Occipital lobe (tissue), 3 donors: ENCODE measurements at places on chromosomes 3 and 15. TPM values are rescaled to one million over a fixed set of nuclear protein-coding genes. Genes with fewer than 3 reads are reported as not detected.

RBP2 gene
- not detected for total RNA-seq

MINAR1 gene
- total RNA-seq, result 3.6 TPM

FSTL1 gene
- total RNA-seq, result 63.8 TPM

MIX23 gene
- total RNA-seq, result 16.5 TPM

SST gene
- total RNA-seq, result 5.6 TPM

APBA2 gene
- 108 TPM for total RNA-seq

CASR gene
- not detected for total RNA-seq

SPINT1 gene
- total RNA-seq, result 5.1 TPM

CEMIP gene
- total RNA-seq, result 4.4 TPM

GOLGA6C gene
- not detected for total RNA-seq

DNA sequence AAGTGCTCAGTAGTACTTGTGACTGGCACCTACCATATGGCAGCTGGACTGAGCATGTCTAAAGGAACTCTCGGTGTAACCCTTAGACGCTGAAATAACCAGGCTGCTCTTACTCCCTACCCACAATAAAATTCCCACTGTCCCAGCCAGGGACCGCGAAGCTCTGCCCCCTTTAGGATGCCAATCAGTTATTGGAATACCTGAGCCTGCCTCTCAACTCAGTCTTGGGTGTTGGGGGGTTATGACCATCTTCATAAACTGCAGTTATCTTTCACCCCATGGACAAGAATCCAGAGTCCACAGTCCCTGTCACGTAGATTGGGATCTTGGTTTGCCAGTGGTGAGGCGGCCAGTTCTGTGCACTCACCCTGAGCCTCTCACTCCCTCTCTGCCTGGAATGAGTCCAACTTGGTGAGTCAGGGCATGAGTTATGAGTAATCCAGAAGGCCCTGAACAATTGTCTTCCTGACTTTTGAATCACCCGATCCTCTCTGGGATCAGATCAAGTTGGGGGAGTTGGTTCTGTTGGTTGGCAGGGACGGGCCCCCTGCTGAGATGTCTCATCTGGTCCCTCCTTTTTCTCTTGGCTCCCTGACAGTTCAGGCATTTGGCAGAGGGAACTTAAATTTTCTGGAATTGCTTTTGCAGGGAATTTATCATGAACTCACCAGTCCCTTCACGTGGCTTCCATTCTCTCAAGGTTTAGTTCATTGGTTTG lies 120.1 kb upstream of the UBE2E1 start:
- DNase-seq, result peak; percentile 73

DNA sequence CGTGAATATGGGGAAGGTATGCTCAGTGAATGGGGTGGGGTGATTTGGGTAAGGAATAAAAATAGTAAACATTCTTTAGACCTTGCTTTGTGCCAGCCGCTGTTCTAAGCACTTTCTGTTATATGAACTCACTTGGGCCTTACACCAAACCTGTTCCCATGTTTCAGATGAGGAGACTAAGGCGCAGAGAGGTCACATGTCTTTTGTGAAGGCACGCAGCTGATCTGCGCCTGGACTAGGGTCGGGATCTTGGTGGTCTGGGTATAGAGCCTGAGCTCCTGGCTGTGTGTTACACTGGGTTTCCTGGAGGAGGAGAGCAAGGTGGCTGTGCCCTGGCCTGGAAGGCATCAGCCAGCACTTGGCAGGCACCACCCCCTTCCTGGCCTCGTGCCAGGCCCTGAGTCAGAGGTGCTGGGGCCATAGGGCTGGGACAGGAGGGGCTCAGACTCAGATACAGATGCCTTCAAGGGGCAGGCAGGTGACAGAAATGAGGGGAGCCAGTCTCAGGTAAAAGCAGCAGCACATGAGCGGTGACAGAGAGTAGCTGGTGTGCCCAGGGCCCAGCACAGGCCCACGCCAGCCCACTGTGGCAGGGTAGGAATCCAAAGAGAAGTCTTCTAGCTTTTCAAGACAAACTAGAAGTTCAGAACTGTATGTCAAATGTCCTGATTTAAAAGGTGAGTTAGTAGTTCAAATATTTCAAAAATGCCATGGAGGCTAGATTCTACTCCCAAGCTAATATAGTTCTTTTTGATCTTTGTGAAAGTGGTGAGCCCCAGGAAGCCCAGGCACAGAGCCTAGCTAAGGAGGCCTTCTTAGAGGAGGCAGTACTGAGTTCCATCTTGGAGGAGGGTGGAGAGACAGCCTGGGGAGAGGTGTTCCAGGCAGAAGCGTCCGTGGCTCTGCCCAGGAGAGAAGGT lies 83.1 kb downstream of the DNAJB8 start:
- no peak for DNase-seq

DNA sequence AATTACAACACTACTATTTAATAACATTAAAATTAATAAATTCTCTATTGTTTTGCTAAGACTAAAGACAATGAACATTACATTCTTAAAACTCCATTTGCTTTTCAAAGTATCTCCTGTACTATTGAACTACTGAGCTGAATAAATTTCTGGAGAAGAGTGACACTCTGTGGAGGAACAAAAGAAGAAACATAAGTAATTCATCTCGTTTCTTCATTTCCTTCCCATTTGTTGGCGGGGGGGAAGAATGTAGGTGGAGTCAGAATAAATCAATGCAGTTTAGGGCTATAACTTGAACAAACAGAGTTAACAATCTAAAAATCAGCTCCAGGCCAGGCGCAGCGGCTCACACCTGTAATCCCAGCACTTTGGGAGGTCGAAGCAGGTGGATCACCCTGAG lies 32.7 kb downstream of the EFHB start:
- DNase-seq, result no peak

DNA sequence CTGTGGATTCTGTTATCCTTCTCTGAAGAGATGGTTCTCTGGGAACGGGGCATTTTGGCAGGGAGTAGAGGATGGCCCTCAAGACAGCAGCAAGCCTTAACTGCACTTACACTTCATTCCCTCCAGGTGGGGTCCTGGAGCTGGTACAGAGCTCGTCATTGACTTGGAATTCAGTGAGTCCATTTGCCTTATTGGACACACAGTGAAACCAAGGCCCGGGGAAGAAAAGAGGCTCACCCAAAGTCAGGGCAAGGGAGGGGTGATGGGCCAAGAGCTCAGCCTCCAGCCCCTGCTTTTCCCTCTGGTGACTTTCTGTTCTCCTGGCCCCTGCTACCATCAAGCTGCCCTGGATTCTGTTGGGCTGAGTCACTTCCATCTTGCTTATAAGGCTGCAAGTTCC lies 125.6 kb downstream of the ETFA start:
- no peak for DNase-seq

- DNase-seq, result peak; percentile 67
These were observed at the start of gene UBE2E2 for GRCh38 chr3:23202921-23203707. TSS of gene UBE2E2 (plus strand) at chr3:23203327.

- DNase-seq, result no peak
These were observed 64.5 kb downstream of the DAPK2 start for GRCh38 chr15:63981596-63982320.

- DNase-seq, result no peak
These were observed 4.4 kb downstream of the PLSCR4 start for GRCh38 chr3:146246526-146246925.

- DNase-seq, result no peak
These were observed 692 bp downstream of the HTR3E start for GRCh38 chr3:184097556-184097955.

GRCh38 chr15:45319472-45320214 lies 58.7 kb downstream of the GATM start:
- DNase-seq, result no peak

- DNase-seq, result no peak
These were observed 10.8 kb downstream of the NOX5 start for GRCh38 chr15:69025320-69025719.

DNA sequence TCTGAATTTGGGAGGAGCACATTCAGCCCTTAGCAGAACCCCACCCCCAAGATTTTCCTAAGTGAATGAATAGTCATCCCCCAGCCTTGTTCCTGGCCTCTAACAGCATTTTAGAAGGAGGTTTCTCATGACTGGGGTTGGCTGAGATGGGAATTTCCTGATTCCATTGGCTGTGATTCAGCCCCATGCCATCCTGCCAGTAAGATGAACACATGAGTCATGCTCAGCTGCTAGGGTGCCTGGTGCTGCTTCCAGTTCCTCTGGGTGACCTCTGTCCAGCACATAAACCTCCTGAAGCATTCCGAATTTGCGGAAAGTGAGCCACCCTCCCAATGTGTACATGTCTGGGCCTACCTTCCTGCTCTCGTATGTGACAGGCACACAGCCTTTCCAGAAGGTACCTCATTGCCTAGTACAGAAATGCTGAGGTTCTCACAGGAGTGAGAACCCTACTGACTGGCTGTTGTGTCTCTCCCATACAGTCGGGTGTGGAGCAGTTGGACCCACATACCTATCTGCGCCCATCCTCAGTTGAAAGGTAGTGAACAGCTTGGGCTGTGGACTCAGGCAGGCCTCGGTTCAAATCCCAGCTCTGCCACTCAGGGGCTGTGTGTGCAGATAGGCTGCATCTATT lies 91.7 kb downstream of the APBA2 start:
- DNase-seq, result peak; percentile 83

GRCh38 chr15:87239582-87240230 lies 1016.8 kb downstream of the NTRK3 start:
- no peak for DNase-seq

DNA sequence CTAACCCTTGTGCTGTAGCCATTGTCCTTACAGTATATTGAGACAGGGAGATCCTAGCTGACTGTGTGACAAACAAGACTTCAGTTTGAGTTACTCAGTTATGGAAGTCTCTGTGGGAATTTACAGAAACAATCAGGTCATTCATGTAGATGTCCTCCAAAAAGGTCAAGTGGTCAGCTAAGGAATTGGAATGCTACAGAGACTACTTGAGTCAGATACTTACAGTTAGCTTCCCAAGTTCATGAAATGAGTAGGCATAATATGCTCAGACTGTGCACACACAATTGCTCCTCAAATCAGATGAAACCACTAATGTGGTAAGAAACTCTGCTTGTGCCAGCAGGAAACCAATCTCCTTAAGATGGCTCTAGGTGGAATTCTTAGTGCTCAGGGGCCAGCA lies 985.7 kb downstream of the NSUN3 start:
- no peak for DNase-seq
